Hypothalamus (tissue), 51 donors: ENCODE measurements at places on chromosomes 5 and 9.

GRCh38 chr9:98085944-98086343 lies 29.4 kb downstream of the NANS start:
- no peak for DNase-seq

DNA sequence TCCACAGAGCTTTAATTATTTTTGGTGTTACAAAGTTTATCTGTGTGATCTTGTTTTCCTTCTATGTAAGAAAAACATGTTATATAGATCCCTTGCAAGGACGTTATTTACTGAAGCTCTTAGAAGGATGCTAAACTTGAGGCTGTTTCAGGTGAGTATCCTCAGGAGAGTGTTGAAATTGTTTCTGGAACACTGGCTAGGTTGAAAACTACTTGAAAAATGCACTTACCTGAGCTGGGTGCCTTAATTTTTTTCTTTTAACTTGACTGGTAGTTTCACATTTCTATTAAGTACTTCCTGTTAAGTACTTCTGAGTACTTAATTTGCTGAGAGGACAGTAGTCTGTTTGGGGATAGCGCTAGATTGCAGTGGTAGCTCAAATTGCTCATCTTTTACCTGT lies 18.1 kb downstream of the GPBP1 start:
- DNase-seq = no peak

DNA sequence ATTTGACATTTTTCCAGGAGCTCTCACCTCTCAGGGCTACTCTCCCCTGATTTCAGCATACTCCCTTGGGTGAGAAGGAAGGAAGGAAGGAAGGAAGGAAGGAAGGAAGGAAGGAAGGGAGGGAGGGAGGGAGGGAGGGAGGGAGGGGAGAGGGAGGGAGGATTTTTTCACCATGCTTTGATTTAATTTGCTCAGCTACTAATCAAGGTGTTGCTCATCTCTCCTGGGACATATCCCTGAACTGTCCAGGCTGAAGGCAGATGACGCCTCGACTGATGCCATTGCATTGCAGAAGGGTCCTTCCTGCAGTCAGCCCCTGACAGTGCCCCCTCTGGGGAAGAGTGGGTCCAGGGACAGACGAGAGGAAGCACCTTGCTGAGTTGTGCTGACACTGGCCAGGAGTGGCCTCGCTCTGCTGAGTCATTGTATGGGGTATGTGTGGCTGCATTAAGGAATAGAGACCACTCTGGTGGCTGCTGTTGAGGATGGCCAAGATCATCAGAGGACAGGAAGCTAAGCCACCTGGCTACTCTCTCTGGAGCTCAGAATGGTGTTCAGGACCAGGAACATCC lies 43.6 kb upstream of the CRB2 start:
- DNase-seq = no peak

DNA sequence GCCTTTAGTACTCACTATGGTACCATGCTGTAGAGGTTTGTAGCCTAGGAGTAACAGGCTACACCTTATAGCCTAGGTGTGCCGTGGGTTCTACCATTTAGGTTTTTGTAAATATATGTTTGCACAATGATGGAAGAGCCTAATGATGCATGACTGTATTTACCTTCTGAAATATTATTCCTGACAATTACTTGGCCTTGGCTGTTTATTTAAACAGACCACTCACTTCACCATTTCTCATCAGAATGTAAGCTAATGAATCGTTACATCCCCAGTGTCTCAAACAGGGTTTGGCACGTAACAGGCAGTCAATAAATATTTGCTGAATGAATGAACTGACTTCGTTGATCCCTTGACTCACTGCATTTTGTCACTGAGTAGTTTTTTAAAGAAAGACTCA lies 93.1 kb downstream of the MED27 start:
- DNase-seq = no peak

DNA sequence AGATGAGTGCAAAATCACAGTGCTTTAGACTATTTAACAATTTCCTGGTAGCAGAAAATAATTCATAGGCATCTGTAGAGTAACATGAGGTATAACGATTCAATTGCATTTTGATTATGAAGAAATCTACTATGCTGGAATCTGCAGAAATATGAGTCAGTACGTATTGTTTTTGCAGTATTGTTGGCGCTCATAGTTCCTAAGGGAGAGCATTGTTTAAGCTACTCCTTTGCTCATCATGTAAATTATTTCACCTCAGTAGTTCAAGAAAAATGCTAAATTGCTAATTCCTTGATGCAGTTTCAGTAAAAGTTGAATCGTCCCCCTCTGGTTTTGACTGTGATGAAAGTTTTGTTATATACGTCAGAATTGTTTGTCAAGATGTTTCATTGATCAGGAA lies 458.4 kb downstream of the HINT1 start:
- DNase-seq = no peak

DNA sequence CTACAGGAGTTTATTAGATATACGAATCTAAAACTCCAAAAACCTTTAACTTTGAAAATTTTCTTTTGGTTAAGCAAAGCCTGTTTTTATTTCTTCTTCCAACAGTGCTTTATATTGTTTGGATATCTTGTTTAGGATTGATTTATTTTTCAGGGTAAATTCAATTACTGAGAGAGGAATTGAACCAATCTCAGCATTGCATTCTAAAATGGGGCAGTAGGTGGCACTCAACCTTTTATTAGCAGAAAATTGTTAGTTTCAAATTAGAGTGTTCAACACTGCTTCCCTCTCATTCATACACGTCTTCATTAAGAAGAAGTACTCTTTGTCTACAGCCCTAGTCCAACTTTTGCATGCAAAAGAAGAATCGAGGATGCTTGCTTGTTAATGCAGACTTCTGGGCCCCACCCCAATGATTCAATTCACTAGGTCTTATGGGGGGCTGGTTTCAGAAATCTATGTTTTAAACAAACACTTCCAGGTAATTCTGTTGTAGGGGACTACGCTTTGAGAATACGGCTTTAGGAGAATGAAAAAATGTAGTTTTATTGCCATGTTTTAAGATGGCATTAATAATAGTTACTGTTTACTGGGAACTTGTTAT lies 26.6 kb downstream of the MRPL22 start:
- no peak for DNase-seq

DNA sequence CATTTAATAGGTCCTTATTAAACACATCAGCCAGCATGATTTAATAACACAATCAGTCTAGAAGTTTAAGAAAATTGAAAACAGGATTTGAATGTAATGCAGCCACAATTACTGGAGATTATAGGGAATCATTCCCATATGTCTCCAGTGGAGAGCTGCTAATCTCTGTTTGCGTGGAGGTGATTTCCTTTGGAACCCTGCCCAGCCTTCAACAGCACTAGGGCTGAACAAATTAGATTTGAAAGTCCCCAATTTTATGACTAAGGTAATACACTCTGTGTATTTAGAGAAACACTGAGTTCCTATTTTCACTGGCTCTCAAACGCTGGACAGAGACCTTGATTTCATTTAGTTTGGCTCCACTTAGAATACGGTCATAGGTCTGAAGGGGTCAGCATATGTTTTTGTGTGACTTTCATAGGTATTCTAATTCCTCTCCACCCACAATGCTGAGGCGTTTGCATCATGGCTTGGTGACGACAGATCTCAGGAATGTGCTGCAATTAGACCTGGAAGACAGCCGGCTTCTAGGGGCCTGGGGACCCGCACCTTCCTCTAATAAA lies 508.3 kb downstream of the EBF1 start:
- DNase-seq = no peak

DNA sequence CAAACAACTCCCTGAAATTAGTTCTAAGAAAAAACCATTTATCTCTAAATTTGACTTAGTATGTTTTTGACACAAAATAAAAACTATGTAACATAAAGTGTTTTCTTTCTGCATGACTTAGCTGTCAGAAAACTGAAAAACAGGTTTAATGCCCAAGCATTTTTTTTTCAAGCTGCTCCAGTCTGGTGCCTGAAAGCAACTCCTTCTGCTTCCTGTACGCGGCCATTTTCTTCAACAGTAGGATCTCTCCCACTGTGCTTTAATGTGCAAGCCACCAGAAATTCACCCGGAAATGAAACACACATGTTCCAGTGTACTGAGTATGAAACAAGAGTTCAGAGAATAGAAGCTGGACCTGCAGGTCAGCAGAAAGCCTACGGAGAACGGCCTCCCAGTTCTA lies 161.2 kb downstream of the MED27 start:
- no peak for DNase-seq

DNA sequence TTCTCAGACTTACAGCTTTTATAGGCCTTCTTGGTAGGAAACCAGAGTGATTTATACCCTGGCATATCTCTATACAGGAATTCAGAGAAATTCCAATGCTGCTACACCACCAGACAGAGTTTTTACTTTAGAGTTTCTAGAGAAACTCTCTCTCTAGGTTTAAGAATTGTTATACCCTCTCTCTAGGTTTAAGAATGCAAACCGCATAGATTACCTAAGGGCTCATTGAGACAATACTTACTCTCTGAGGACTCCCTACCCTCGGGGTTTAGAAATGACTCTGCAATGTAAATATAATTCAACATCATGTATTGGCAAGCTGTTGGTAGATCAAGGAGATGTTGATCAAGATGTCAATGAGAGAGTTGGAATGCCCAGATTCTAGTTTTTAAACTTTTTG lies 15.3 kb upstream of the ELAVL2 start:
- DNase-seq = no peak

- no peak for DNase-seq
Measured at GRCh38 chr9:69965416-69966145, 78.1 kb upstream of the MAMDC2 start.

GRCh38 chr9:78493166-78493742 lies 196.3 kb downstream of the PSAT1 start:
- DNase-seq = no peak
